ENCODE measurements at places on chromosomes 16 and 17. TPM values are rescaled to one million over a fixed set of nuclear protein-coding genes. Genes with fewer than 3 reads are reported as not detected.
A peak's percentile ranks its signal among the peaks of the same experiment; 100 is the strongest.

Gene ZNF830
- polyA plus RNA-seq, result 6.9 TPM

Gene PDIA2
- polyA plus RNA-seq, result 0.42 TPM

Gene RCVRN
- 0.29 TPM for polyA plus RNA-seq

Gene KCNJ2
- 1.7 TPM for polyA plus RNA-seq

Gene AOC2
- 0.16 TPM for polyA plus RNA-seq

Gene DDX42
- polyA plus RNA-seq, result 141 TPM

Gene HAS3
- polyA plus RNA-seq, result 0.62 TPM

Gene BEAN1
- polyA plus RNA-seq, result not detected

Gene CD300LB
- polyA plus RNA-seq, result not detected

DNA sequence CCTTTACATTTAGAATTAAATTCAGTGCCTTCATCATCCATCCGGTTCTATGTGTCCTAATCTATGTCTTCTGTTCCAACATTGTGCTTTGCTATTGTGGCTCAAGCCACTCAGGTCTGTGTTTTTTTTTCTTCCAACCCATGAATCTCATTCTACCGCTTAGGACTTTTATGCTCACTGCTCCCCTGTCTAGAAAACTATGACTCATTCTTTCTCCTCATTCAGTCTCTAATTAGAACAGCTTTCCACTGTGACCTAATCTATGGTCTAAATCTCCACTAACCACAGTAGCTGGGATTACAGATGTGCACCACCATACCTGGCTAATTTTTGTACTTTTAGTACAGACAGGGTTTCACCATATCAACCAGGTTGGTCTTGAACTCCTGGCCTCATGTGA lies 418.7 kb downstream of the KCNJ2 start:
- no peak for DNase-seq

DNA sequence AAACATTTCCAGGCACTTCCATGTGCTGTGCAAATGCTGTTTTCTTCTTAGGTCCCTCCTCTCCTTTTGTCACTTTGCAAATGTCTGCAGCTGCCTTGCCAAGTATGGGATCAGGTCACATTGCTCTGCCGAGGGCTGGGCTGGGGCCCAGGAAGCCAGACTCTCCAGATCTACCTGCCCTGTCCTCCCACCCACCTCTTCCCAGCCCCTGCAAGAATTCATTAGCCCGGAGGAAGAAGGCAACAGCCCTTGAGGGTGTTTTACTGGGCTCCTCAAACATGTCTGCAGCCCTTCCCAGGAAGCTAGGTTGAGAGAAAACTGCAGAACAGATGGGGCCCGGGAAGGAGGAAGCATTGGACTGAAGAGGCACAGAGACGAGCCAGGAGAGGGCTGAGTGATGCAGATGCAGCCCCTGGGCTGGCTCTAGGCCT lies 47.1 kb downstream of the WSB1 start:
- no peak for DNase-seq

DNA sequence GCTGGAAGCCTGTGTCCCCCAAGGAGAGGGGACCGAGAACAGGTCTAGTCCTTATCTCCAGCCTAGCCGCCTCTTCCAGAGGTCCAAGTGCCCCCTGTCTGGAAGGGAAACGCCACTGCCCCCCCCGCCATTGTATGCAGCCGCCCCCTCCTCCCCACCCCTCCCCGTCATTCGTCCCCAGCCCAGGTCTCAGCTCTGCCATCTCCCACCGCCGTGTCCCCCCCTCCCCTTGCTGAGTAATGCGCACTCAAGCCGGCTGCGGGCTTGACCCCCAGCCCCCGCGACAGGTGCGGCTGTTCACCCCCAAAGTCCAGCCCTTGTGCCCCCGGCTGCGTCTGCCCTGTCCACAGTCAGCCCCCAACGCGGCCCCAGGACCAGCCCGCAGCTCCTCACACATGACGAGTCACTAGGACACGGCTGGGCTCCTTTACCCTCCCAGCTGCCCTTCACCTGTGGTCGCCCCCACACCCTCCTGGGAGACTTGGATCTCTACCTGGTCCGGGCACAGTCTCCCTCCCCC lies 622 bp downstream of the GPRC5B start:
- DNase-seq, result no peak

- no peak for DNase-seq
These were observed 9.7 kb downstream of the CDH16 start for GRCh38 chr16:66908762-66909559.

DNA sequence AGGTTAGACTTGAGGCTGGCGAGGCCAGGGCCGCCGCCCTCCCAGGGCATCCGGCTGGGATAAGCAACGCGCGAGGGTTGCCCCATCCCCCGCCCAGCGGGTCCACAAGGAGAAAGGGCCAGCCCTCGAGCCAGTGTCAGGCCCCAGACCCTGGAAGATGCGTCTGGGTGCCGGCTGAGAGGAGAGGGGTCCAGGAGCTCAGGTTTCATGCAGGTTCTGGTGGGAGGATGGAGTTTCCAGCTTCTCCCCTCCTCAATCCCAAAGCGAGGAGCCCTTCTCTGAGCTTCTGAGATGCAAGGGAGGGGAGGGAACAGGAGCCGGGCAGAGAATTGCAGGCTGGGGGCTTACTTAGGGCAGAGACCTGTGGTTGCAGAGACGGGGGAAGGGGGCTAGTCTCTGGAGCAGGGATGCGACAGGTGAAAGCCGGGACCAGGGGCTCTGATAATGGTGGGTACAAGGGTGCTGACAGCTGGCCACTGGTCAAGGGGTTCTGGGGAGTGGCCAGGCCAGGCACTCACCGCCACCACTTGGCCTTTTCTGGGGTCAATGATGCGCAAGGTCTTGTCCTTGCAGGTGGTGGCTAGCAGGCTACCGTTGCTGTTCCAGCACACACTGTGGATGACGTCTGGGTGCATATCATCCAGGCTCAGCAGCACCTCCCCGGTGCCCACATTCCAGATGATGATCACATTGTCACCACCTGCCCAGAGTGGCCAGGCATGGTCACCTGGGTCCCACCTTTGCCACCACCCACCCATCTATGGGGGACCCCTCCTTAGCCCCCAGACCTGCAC lies 4.2 kb downstream of the CORO6 start:
- DNase-seq, result no peak

GRCh38 chr17:19270704-19271611 lies 33.8 kb downstream of the EPN2 start:
- DNase-seq, result no peak

DNA sequence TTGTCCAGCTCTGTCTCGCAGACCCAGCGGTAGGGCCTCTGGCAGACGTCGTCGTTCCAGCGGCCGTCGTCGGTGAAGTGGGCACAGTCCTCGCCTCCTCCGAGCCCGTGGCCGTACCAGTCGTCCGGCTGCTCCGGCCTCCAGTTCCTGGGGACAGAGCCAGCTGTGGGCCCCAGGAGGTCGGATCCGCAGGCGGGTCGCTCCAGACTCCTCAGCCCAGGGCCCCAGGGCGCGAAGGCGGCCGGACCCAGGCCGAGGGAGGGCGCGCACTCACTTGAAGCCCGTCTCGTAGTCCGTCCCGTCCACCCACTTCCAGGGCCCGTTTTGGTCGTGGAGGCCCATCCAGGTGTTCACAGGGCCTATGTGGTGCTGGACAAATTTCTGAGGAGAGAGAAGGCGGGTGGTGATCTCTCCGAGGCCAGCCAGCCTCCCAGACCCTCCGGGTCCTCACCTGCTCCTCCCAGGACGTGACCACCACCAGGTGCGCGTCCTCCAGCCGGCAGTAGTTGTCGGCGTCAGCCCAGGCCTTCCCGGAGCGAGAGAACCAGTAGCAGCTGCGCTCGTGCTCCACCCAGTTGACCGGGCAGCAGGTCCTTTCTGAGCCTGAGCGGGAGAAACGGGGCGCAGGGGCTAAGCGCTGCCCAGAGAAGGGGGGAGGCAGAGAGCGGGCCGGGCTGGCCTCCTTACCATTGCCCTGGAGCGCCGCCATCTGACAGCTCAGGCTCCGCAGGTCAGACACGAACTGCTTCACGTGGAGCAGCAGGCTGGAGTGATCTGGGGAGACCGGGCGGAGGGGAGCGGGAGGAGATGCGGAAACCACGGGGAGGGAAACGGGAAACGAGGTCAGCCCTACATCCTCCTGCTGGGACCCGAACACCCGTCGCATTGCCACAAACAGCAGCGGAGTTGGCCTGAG lies 5.2 kb downstream of the ASGR1 start:
- DNase-seq, result no peak

DNA sequence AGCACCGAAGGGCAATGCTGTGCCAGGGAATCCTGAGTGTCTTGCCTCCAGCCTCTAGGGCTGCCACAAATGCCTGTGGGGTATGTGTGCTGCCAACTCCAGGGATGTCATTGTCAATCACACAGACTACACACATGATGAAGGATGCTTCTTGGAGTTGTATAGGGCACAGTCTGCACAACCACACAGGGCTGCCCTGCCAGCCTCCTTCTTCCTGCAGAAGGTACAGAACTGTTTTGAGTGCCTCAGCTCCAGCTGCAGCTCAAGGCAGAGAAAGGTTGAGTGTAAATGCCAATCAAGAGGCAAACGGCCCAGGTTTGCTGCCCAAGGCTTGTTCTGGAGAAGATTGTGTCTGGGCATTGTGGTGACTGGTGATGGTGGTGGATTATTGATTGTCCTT lies 15.6 kb downstream of the SCNN1B start:
- DNase-seq, result no peak

GRCh38 chr17:72816406-72816805 lies 276.1 kb downstream of the SLC39A11 start:
- no peak for DNase-seq

GRCh38 chr16:3182608-3183444 lies 5.2 kb upstream of the OR1F1 start:
- no peak for DNase-seq

GRCh38 chr16:9323170-9323569 lies 231.7 kb downstream of the HAPSTR1 start:
- no peak for DNase-seq

DNA sequence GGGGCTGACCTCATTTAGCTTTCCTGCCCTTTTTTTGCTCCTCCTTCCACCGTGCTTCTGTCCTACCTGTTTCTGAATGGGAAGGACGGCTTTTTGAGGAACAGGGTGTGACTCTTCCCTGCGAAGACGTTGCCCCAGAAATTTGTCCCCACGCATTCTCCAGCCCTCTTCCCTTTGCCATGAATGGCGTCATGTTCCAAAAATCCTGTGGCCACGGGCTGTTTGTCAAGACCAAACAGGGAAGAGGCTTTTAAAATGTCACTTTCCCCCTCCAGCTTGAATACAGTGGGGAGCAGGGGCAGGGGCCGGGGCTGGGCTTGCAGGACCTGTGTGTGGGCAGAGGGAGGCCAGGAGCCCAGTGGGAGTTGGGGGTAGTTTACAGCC lies 13.9 kb downstream of the MPRIP start:
- DNase-seq, result no peak

DNA sequence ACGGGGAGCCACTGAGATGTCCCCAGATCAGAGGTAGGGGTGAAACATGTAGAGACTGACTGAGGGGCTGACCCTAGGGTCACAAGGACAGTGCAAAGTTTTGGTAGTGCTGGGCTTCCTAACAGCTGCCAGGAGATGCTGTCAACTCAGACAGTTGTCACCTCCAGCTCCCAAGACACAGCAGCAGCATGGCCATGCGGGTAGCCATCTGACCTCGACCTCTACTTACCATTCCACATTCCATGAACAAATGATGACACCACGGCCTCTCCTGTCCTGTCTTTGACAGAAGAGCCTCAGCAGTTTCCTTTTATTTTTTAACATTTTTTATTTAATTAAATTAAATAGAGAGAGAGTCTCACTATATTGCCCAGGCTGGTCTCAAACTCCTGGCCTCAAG lies 65.3 kb upstream of the NFAT5 start:
- no peak for DNase-seq

- DNase-seq, result no peak
These were observed 12.8 kb downstream of the CRYM start for GRCh38 chr16:21265104-21265837.

GRCh38 chr16:79294568-79294967 lies 306.0 kb downstream of the MAF start:
- no peak for DNase-seq

- no peak for DNase-seq
These were observed 1.9 kb downstream of the PRR15L start for GRCh38 chr17:47955497-47956461.

DNA sequence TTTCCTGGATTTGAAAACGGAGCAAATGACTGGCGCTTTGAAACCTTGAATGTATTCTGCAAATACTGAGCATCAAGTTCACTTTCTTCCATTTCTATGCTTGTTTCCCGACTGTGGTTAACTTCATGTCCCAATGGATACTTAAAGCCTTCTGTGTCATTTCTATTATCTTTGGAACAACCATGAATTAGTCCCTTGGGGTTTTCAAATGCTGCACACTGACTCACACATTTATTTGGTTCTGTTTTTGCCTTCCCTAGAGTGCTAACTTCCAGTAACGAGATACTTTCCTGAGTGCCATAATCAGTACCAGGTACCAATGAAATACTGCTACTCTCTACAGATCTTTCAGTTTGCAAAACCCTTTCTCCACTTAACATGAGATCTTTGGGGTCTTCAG lies 32.3 kb downstream of the BRCA1 start:
- DNase-seq, result no peak

DNA sequence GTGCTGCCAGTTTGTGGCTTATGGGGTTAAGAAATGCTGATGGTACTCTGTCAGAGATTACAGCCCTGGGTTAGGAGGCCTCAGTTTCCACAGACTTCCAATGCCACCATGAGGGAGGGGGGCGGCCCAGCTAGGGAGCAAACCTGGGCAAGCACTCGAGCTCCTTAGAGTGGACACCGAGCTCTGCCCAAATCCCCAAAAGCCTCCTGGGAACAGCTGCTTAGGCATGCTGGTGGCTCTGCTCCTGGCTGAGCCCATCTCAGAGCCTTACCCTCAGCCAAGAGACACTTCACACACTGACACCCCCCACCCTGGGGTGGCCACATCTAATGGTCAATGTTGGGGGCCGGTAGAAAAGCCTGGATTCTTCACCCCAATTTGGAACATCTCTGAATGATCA lies 66.1 kb downstream of the C16orf78 start:
- no peak for DNase-seq

- no peak for DNase-seq
These were observed 50.1 kb downstream of the NACA2 start for GRCh38 chr17:61540874-61541273.

GRCh38 chr16:67910158-67910557 lies 17.1 kb downstream of the PSKH1 start:
- DNase-seq, result peak; percentile 42

DNA sequence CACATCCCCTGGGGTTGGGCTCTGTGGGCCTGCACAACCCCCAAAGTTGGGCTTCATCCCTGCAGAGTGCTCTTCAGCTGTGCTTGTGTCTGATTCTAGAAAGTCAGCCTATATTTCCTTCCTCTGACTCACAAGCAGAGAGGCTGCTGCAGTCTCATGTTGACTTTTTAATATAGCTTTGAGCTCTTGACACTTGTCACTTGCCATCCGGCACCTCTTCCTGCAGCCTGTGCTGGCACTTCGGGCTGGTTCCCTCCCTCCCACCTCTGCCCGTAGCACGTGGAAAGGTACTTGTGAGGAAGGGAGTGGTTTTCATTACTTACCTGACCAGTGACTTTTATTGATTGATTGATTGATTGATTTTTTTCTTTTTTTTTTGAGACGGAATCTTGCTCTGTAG lies 19.0 kb upstream of the JPT2 start:
- DNase-seq, result no peak

All from AG04450 (cell line).